ENCODE measurements at places on chromosomes 2 and 18.
A peak's percentile ranks its signal among the peaks of the same experiment; 100 is the strongest.

DNA sequence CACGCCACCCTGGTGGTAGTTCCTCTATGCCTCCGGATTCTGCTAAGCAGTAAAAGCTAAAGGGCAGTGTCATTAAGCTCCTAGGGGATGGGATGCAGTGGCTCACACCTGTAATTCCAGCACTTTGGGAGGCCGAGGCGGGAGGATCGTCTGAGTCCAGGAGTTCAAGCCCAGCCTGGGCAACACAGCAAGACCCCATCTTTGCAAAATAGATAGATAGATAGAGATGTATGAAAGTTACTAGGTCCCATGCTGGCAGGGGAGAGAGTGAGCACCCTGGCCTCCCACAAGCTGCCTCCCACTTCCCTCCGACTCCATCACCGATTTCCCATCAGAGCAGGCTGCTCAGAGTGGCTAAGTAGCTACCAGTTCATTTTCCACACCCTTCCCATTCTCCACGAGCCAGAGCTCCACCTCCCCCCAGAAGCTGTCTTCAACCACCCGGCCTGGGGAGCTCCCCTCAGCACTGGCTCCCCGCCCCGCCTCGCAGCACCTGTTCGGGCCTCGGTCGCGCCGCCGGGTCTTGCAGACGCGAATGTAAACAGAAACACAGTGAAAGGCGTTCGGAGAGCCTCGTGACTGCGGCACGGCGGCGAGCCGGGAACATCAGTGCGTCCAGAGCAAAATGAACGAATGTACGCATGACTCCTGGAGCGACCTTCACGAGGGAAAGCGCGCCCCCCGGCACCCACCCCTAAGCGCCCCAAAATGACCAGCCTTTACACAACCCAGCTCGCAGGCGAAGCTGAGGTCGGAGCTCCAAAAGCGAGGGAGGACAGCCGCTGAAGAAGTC, 598 bp upstream of the CEP68 start:
- DNase-seq: no peak

GRCh38 chr2:99822474-99823207, 319.7 kb downstream of the AFF3 start:
- no peak for DNase-seq

GRCh38 chr2:25340181-25340921, 1.4 kb downstream of the DNMT3A start:
- no peak for DNase-seq

- no peak for DNase-seq
Measured at GRCh38 chr2:71929482-71929772, 218.2 kb downstream of the CYP26B1 start.

GRCh38 chr2:55051026-55051866, 995 bp upstream of the RTN4 start:
- DNase-seq: peak; percentile 93

DNA sequence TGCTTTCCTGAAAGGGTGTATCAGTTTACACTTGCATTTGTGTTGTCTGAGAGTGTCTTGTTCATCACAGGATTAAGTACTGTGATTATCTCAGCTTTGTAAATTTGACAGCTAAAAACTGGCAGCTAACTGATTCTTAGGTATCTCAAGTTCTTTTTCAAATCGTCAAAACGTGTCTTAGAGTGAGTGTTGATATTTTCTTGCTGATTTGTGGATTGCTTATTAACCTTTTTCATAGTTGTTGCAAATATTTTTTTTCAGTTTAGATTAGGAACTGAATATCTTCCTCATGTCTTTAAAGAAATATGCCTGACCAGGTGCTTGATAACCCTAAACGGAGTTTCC, 41.9 kb downstream of the LRRFIP1 start:
- DNase-seq: no peak

GRCh38 chr2:240888890-240889573, 6.9 kb downstream of the MAB21L4 start:
- DNase-seq: no peak

DNA sequence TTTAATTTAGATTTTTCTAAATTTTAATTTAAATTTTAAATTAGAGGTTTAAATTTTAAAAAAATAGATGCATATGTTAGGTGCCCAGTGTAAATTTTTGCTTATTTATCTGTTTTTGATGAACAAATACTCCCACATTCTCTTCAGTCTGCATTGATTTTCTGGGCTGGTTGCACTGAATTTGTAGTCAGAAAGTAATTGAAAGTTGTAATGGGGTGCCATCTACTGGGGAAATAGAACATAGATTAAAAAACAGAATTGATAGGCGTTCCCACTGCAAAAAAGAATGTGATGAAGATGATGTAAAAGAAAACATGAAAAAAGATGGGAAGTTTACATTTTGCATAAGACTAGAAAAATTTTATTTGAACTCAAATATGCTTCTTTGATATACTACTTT, 51.7 kb upstream of the CCDC85A start:
- DNase-seq: no peak

GRCh38 chr2:107258531-107259407, 372.8 kb upstream of the ST6GAL2 start:
- DNase-seq: no peak

DNA sequence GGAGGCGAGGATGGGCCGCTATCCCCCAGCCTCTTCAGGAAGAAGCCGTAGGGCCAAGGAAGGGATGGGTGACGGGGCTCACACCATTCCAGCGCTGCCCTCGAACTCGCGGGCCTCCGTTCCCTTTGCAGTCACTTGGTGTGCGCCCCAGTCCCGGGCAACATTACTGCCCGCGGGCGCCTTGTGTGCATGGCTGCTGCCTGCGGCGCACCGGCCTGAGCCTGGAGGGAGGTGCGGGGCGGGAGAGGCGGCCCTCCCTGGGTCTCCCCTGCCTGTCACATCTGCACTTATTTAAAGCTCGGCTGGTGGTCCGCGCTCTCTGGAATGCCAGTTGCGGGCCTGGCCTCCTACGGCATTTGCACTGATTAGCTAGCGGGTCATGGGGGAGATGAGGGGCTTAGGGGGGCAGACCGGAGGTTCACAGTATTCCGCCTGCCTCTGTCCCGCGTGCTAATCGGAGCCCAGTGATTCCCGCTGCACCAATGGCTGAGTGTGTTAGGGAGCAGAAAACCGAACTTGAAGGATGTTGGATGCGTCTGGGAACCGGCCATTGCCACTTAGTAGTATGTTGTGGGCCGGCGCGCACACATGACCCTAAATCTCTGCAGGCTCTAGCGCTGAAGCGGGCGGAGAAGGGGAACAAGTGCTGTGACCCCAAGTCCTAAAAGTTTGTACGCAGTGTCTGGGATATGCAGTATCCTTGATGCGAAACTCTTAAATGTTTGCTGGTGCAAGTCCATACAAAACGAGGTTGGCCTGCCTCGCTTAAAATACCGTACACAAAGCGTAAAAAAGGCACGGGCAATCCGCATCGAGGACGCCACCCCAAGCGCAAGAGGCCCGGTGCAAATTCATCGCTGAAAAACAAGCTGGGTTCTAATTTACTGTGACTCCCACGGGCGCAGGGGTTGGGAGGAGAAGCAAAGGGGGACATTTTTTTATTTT, 161.2 kb upstream of the SIX2 start:
- no peak for DNase-seq

- no peak for DNase-seq
Measured at GRCh38 chr2:128984855-128985254, 666.2 kb upstream of the HS6ST1 start.

- DNase-seq: no peak
Measured at GRCh38 chr2:134564549-134564948, 154.3 kb downstream of the TMEM163 start.

GRCh38 chr18:72623444-72623843, 79.3 kb upstream of the CBLN2 start:
- no peak for DNase-seq

DNA sequence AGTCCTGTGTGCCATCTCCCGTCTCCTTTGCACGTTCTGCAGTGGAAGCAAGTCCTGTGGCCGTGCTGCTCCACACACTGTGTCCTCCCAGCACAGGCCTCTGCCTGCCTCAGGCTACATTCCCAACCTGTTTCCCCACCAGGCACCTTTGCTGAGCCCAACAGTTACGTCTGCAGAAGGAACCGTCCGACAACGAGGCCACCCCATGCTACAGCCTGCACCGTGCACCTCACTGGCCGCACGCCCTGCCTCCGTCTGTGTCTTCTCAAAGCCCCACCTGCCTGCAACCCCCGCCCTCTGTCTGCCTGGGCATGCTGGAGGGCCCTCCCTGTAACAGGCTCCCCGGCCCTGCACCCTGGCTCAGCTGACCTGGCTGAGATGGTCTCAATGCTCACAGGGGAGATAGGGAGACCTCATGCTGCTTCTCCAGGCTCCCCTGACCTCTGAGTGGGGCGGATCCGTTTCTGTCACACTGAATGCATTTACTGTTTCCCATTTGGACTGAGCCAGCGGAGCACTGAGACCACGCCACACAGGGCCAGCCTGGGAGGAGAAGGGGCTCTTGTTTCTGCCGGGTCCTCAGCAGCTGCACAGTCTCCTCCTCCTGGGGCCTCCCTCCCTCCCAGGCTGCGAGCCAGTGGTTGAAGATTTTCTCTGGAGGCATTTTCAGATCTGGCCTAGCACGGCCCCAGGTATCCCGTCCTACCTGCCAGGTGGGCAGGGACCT, 109.1 kb upstream of the OTOS start:
- no peak for DNase-seq

DNA sequence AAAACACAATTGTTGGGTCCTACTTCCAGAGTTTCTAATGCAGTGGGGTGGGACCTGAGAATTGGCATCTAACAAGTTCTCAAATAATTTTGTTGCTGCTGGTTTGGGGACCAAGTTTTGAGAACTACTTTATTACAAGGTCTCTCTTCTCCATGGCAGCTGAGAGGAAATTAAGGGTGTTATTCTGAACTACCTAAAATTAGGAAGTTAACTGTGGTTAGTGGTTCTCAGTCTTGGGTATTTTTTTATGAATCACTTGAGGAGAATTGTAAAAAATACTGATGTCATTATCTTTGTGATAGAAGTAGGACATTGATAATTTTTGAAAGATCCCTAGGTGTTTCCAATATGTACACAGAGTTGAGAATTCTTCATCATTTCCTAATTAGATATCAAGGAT, 210.2 kb downstream of the MC4R start:
- DNase-seq: no peak

DNA sequence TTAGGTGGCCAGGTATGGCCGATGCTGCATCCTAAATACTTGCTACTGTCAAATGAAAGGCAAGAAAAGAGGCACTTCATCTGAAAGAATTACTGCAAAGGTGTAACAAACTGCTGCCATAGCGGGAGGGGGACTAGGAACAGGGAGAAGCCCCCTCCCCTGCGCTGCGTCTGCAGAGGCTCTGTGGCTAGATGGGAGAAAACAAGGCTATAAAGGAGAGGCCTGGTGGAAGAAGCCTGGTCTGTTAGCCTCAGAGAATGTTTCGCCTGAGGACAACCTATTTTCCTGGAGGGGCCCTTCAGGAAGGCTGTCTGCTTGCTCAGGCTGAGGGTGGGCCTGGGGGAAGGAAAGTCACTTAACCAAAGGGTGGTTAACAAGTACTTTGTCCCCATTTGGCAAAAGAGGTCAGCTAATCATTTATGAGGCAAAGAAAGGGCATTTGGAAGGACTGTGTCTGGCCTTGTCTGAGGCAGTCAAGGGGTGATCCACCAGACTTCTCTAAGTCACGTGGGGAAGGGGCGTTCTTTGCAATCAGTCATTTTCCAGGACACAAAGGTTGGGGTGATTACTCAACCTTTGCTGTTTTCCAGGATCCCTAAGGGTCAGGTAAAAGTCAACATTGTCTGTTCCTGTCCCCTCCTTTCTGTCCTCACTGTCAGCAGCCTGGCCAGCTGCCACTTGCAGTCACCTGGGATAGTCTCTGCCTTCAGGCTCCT, 103.0 kb upstream of the TMEM200C start:
- no peak for DNase-seq

- no peak for DNase-seq
Measured at GRCh38 chr2:117703858-117704257, 110.6 kb upstream of the DDX18 start.

DNA sequence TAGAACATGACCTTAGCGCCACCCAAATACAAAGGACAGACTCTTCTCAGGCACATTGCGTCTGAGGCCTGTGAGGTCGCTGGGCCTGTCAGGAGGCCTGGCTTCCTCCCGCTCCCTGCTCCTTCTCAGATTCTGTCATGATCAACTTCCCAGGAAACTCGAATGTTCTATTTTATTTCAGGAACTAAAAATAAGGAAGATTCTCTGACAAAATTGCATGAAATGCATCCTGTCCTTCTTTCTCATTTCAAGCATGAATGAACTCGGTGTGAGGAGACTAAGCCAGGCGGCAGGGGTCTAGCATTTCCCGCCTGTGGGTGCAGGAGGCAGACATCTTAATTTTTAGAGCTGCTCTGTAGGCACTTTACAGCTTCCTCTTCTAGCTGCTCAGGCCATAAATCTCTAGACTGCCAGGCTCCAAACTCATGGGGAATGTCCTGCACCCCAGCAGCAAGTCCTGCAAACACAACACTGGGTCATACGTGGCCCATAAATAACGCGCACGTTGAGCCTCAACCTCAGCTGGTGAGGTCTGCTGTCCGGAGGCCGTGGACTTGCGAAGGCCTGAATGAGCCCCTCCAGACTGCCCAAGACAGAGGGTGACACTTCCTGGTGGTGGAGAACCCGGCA, 109.7 kb upstream of the ZNF236 start:
- DNase-seq: no peak

GRCh38 chr2:138444411-138444810, 57.2 kb upstream of the SPOPL start:
- no peak for DNase-seq

All from retinal pigment epithelial cell (primary cell).